Stimulated activated CD4-positive, alpha-beta T cell treated with anti-CD3 and anti-CD28 coated beads, TNF-alpha, amount 100 ng/mL, for 4 hours (primary cell): ENCODE measurements at places on chromosomes 2 and 18.

- no peak for DNase-seq
These were observed 113.7 kb upstream of the SPRED2 start for GRCh38 chr2:65545837-65546805.

DNA sequence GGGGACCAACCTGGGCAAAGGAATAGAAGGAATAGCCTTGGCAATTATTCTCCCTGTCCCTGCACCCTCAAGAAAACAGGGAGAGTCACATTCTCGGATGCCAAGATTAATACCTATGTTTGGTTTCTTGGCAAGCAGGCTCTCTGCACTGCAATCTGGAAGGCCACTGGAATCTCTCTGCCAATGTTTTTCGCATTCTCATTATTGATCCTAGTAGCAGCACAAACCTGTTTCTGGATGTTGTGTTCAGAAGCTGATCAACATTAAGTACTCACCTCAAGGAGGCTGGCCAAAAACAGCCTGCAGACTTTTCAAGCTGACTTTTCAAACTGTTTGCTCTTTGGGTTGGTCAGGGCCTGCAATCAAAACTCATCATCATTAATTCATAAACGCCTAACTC, 62.2 kb downstream of the CLHC1 start:
- DNase-seq, result no peak

GRCh38 chr2:120732506-120733237, 3.0 kb upstream of the GLI2 start:
- no peak for DNase-seq

DNA sequence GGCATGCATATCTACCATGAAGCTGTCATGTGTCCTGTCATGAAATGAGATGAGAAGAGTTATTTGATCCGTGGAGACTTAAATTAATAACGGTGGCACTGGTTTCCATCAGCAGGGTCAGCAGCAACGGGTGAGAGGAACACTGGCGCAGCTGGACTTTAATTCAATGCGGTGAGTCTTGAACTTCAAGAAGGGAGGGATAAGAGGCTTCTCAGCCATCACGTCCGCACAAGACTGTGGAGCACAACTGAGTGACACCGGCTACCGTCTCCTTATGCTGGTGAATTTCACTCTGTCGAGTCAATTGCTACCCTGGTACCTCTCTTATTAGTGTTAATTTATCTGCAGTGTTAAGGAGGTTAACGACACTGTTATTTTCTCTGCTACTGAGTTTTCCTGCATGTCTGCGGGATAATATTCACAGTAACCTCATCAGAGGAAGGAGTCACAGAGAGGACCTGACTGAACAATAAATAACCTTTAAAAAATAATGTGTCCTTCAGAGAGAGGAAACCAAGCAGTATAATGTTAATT, 236.8 kb downstream of the EPHA4 start:
- DNase-seq, result no peak

DNA sequence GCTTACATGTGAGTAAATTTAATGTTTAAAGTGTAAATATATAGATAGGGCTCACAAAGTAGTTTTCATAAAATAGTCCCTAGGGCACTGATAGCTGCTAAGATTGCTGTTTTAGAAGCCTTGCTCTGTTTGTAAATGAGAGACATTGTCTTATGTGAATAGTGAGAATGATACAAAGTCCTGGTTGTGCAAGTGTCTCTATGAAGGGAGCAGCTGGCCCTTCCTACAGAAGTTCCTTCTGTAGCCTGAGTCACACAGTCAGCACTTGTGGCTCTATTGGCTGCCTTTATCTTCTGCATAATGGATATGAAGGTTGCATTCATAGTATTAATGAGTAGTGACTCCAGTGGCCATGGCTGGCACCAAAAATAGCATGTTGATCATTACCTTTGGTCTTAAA, 279.7 kb downstream of the OSR1 start:
- DNase-seq, result no peak

DNA sequence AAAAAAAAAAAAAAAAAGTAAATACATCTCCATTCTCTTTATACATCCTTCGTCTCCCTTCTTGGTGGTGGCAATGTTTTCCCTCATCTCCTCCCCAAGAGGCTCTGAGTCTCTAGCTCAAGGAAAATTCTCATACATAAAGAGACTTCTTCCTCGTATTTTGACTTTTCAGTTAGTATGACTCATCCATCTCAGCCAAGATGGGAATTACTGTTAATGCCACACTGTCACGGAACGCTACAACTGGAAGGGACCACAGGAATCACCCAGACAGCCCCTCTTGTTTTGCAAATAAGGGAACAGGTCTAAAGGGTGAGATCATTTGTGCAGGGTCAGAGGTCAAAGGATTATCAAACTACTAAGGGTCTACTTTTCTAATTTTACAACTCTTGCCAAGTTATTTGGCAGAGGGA, 19.5 kb downstream of the NFE2L2 start:
- no peak for DNase-seq

DNA sequence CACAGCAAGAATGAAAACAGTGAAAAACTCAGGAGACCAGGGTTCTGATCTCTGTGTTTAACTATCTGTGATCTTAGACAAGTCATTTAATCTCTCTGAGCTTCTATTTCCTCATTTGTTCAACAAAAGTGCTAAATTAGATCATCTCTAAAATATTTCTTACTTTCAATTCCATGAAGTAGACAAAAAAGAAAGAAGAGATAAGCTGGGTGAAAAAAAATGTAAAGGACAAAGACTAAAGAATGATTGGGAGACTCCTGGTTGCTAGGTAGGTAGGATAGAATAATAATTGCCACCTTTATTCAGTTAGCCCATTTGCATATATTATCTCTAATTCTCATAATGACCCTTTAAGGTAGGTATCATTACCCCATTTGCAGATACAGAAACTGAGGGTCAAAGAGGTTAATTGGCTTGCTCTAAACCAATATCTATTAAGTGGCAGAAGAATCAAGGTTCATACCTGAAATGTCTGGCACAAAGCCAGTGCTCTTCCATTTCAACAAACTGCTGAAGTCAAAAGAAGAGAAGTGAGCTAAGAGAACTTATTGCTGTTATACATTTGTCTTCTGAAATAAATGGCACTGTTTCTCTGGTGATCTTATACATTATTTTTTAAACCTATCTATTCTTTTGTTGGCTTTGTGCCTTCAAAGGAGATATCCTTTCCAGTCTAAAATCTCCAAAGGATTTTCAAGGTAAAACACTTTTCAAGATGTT, 141.7 kb downstream of the OTX1 start:
- no peak for DNase-seq

GRCh38 chr2:129379411-129379810, 600.1 kb upstream of the RAB6C start:
- DNase-seq, result no peak

- no peak for DNase-seq
These were observed 61.8 kb upstream of the STK17B start for GRCh38 chr2:196233021-196233804.

- no peak for DNase-seq
These were observed 156.7 kb downstream of the EVA1A start for GRCh38 chr2:75403991-75404428.

DNA sequence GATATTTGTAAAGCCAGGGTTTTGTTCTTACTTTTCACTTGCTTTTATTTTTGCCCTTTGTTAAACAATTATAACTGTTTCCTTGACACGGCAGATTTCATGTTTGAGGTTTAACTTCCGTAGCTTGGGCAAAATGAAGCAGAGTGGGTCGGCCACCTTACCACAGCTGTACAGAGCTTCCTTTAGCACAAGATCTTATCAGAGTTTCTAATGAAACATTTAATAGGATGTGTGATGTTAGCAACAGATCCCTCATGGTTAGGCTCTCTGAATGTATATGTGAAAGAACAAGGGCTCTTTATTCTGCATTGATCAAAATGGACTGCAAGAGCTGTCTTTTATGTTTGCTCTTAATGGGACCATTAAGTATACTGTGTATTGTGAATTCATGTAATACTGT, 22.3 kb downstream of the RNF125 start:
- peak; percentile 23 for DNase-seq

DNA sequence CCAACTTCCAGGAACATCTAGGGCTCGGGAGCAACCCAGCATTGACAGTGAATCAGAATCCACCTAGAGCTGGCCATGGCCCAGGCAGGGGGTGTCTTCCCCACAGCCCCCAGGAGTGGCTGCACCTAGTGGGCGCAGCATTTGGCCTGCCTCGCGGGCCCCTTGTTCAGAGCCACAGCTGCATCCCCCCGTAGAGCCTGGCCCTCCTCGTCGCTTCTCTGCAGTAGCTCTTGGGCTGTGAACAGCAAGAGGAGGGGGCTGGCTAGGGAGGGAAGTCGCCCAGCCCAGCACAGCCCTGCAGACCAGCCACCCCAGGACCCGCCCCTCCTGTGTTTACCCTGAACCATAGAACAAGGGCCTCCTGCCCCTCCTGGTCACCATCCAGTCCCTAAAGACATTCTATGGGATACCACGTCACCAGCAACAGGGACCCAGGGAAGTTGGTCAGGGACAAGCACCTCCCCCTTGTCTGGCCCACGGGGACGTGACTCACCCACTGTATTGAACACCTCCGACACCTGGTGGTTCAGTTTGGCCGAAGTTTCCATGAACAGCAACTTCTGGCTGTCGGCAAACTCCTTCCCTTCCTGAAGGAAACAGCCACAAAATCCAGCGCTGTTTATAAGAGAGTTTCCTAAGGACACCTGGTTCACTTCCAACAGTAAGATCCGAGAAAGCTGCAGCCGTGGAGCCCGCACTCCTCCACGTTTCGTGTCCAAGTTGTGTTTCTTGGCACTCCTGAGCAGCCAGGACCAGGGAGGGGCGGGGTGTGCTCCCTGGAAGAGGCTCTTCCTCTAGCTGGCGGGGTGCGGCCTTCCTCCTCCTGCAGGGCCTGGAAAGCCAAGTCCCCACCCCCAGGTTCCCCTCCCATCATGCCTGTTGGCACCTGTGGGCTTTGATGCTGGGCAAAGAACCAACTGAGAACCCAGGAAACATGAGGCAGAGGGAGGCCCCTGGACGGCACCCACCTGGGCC, 8.8 kb downstream of the PRLH start:
- no peak for DNase-seq

- DNase-seq, result no peak
These were observed 7.8 kb downstream of the RAX start for GRCh38 chr18:59265246-59265973.

DNA sequence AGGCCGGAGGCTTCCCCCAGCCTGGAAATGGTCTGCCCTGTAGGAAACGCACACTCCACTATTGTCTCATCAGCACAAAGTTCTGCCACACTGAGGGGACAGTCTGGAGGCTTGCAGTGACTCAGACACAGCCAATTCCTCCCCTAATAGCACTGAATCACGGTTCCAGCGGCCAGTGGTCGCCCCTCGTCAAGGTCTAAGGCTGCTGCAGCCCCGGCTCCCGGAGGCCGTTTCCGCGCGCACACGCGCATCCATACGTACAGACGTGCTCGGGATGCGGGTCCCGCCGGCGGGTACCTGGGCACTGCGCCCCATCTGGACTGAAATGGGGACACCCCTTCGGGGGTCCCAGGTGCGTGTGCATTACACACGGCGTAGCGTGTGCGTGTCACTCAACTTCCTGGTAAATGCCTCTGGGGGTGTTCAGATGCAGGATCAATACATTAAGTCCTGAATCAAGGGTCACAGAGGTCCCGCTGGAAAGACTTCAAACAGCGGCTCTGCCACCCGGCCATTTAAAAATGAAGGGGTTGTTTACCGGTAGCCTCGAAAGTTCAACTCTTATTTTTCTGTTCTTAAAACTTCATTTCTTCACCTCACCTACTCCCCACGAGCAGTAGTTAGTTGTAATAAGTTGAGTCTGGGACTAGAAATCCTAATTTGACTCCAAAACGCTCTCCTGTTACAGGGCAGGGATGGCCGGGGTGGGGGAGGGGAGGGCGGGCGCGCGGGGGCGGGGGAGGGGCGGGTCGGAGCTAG, 572 bp upstream of the ZNF516 start:
- no peak for DNase-seq

DNA sequence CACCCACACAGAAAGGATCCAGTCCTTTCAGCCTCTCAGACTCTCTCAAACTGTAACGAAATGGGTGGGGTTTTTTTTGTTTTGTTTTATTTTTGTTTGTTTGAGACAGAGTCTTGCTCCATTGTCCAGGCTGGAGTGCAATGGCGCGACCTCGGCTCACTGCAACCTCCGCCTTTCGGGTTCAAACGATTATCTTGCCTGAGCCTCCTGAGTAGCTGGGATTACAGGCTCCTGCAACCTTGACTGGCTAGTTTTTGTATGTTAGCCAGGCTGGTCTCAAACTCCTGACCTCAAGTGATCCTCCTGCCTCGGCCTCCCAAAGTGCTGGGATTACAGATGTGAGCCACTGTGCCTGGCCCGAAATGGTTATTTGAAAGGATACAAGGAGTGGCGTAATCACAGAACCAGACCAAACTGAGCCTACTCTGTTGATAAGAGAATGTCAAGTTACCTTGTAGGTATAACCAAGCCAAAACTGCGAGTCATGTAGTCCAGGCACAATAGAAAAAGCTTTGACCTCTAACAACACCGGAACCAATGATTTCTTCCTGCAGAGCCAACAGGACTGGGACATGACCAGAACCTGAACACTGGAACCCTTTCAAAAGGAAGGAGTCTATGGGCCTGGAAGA, 72.5 kb downstream of the NCAPH start:
- no peak for DNase-seq

- DNase-seq, result no peak
These were observed 340.8 kb downstream of the CMPK2 start for GRCh38 chr2:6524691-6525474.

- no peak for DNase-seq
These were observed 16.9 kb upstream of the KCNJ13 start for GRCh38 chr2:232793271-232793670.

- no peak for DNase-seq
These were observed 52.3 kb upstream of the ITGB6 start for GRCh38 chr2:160252278-160252887.
